ENCODE measurements at places on chromosomes 2 and 18.

DNA sequence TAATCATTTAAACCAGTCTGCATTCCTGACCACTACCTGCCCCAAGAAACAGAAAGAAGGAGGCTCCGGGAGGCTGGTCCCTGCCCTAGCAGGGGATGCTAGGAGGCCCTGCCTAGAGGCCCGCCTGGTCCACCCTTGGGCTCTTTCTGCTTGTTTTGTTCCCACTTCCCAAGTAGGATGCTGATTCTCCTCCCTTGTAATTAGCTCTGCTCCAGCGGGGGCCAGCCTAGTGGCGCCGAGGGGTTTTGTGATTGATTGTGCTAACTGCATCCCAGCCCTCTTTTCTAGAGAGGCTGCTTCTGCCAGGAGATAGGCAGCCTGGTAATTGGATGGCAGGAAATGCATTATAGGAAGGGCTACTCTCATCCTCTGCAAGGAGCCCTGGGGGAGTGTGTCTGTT is 220.0 kb downstream of the LOXHD1 start:
- DNase-seq: no peak

DNA sequence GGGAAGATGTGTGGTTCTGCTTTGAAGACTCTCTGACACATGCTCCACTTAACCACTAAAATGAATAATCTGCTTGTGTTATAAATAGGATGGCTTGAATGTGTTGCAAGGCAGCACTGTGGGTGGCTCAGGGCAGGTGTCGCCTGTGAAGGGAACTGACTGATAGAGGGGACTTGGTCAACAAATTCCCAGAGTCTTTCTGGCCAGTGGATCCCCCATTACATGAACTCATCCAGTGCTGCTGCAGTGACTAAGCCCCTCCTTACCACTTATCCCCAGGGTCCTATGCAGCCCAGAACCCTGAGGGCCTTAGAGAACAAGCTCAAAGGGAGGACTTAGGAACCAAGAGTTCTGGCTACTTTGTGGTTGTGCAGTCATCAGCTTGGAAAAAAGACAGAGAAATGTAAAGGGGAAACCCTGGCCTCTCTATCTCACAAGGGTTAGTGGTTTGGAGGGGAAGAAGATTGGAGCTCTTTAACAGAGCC is 226.2 kb upstream of the TNP1 start:
- DNase-seq: no peak

DNA sequence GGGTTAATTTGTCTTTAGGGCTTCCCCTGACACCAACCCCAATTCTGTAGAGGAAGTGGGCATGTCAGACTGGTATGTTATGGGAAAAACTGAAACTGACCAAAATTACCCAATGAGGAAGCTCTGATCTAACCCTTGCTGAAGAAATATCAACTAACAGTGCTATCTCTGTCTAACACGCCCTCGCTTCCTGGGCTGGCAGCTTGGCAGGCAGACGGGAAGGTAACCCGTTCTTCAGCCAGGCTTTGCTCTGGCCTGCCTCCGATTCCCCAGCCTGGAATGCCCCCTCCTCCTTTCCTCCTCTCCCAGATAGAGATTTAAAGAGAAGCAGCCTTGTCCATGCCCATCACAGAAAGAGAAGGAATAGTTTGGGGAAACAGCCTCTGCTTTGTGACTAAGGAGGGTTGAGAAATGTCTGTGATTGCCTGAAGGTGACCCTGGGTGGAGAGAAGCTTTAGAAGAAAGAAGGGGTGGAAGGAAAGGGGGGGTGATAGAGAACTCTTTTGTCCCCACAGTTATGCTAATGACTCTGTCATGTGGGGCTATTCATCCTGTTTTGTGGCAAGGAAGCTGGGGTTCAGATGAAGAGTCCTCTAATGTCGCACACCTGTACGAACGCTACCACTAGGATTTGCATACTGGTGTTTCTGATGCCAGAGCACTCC is 15.4 kb downstream of the HK2 start:
- peak; percentile 62 for DNase-seq

DNA sequence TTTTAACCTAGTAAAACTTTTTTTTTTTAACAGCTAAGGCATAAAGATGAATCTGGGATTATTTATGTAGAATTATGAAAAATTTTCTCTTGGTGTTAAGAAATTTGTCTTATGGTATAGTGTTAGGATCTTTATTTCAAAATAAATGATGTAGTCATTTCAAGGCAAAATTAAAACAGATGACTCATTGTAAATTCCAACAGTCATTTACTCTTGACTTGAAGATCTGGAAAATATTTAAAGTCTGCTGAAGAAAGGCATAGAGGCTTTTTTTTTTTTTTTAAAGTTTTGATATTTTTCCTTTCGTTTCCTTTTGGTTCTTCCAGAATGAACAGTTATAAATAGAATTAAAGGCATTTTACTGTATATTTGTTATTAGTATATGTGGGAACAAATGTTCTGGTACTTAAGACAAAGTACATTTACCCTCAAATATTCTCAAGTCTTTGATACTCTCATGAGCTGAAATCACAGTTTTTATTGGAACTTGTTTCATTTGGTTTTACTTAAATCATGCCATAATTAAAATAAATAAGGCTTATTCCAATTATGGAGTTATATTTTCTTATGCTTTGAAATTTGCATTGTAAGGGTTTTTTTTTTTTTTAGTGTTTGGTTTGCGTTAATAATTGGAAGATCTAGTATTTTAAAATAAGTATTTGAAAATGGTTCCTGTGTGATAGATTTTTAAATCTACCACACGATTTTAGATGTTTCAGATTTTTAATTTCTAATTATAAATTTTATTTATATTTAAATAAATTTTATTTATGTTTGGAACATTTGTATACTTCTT is 29.9 kb downstream of the GLS start:
- peak; percentile 23 for DNase-seq

DNA sequence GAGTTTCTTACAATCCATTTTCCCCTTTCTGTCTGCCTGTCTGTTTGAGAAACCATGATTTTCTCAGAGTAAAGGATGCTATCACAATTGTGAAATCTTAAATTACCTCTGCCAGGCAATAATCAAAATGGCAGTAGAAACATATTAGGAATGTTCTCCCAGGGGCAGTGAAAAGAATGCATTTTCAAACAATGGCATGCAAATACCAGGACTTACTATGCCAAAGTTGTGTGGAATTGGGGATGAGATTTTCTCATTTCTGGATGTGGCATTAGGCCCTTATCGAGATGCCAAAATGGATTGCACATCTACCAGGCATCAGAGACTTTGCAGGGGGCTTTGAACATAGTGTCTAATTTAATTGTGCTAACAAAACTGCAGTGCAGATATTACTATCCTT is 821.4 kb downstream of the RNF144A start:
- no peak for DNase-seq
